Cerebellar cortex (tissue), 1 donor: ENCODE measurements at places on chromosomes 11 and 22.

DNA sequence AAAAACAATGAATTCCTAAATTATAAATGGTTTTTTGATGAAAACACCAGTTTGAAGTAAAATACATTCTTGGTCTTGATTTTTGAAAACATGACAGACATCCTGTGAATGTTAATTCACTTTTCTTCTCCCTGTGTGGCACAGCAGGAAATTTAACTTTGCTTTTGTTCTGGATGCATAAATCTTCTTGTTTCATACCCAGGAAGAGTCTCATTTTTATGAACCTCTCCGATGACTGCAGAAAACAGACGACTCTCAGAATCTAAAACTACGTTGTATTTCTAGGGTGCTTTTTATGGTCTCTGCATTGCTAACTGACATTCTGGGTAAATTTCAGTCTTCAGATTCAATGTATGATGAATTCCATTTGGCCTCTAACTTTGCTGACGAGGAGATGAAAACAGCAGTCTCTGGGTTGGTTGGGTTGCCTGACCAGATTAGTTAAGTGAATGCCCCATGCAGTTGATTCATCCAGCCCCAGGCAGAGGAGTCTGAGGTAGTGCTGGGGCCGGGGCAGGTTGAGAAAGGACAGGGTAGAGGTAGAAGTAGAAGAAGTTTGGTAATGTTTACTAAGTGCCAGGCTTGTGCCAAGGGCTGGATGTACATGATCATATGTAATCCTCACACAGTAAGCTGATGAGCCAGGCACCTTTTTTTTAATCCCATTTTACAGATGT, 20.1 kb downstream of the TCP11L1 start:
- DNase-seq, result no peak

- peak; percentile 87 for DNase-seq
Measured at GRCh38 chr22:42179616-42180015, 49.0 kb upstream of the CYP2D6 start.

DNA sequence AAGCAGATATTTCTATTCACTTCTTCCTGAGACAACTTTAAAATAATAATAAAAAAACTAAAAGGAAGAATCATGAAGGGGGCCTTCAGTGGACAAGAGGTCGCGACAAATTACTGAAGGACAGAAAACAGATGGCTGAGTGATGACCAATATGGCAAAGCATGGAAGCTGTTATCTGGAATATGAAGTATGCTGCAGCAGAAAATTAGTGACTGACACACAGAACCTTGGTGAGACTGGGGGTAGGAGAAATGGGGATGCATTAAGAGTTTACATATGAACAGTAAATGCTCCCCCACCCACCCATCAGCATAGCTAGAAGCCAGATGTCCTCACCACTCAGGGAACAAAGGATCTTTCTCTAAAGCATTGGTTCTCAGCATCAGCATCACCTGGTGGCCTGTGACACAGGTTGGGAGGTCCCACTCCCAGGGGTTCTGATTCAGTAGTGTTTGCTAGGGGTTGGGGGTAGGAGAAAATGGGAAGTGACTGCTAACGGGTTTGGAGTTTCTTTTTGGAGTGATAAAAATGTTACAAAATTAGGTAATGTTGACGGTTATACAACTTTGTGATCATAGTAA, 59.7 kb downstream of the NARS2 start:
- no peak for DNase-seq

- no peak for DNase-seq
Measured at GRCh38 chr11:92931746-92932422, 37.6 kb upstream of the MTNR1B start.

DNA sequence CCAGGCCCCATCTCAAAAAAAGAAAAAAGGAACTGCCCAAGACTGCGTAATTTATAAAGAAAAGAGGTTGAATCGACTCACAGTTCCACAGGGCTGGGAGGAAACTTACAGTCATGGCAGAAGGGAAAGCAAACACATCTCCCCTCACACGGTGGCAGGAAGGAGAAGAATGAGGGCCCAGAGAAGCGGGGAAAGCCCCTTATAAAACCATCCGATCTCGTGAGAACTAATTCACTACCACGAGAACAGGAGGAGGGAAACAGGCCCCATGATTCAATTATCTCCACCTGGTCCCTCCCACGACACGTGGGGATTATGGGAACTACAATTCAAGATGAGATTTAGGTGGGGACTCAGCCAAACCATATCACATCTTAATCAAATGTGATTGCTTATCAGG, 82.2 kb downstream of the BUD13 start:
- no peak for DNase-seq

DNA sequence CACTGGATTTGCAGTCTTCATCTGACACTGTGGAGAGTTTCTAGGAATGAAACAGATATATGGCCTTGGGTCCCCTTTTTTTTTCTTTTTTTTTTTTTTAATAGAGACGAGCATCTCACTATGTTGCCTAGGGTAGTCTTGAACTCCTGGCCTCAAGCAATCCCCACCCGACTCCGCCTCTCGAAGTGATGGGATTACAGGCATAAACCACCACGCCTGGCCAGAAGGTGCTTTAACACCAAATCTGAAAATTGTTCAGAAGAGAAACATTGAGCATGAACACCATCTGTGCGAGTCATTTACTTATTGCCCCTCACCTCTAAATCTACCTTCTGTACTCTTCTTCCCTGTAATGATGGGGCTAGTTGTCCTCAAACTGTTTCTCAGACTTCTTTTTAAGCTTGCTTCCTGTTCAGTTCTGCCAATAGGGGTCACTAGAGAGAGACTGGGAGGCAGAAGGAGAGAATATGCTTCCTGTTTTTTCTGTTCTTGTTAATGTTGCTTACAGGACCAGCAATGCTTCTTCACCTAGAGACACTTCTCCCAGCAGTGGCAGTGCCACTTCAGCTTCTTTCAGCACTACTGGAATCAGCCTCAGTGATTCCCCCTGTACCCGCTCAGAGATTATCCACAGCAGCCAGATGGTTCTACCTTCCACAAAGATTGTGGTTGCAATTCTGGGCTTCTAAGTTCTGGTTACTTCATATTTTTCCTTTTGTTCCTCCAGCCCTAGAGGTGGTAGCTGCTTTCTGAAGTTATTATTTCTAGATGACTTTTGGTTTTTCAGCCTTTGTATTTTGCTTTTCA, 20.8 kb upstream of the ZBED5 start:
- peak; percentile 44 for DNase-seq

DNA sequence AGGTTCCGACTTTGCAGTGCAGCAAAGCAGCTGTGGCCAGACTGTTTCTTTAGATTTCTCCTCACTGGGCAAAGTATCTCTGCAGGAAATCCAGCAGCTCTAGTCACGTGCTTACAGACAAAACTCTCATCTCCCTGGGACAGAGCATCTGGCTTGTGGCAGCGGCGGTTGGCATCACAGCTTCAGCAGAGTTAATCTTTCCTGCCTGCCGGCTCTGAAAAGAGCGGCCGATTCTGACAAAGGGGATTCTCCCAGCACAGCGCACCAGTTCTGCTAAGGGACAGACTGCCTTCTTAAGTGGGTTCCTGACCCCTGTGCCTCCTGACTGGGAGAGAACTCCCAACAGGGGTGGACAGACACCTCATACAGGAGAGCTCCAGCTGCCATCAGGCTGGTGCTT, 1357.3 kb upstream of the TENM4 start:
- DNase-seq, result no peak

DNA sequence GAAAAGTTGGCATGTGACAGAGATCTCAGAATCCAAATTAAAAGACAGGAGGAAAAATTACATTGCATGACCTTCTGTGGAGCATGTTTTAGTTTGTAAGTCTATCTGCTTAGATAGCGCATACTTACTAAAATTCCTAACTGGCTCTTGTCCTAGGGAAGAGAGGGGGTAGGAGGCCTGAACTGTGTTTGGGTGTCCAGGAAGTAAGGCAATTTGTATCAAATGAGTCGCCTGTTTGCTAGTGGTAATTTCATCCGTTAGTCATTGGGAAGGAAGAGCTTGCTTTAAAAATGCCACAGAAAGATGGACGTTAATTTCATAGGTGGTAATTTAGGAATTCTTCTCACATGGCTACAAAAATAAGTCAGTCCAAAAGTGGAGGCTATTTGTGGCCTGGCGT, 18.5 kb downstream of the GRK3 start:
- no peak for DNase-seq

DNA sequence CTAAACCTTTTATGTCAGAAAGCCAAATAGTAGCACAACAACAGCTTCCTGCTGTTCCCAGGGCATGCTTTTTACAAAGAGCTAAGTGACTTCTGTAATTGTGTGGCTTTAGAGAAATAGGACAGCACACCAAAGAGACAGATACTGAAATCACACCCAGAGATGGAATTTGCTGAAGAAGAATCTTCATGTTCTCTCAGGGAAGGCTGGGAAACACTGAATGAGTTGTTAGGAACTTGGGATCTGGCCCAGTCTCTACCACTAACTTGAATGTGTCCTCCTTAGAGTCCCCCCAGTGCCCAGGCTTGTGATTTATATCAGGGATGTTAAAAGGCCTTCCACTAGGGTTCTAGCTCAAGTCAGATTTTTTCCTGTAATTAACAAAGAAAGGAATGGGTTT, 175.2 kb downstream of the DBX1 start:
- DNase-seq, result no peak

GRCh38 chr11:76096552-76096951, 109.8 kb downstream of the WNT11 start:
- DNase-seq, result no peak
